Heart right ventricle (tissue), 16 donors: ENCODE measurements at places on chromosomes 1 and 21. TPM values are rescaled to one million over a fixed set of nuclear protein-coding genes. Genes with fewer than 3 reads are reported as not detected.
A peak's percentile ranks its signal among the peaks of the same experiment; 100 is the strongest.

Gene IL12RB2
- 0.15 TPM for total RNA-seq

Gene RALGPS2
- 7.9 TPM for total RNA-seq

GRCh38 chr1:200873116-200873670, 412 bp downstream of the GPR25 start:
- peak overlapping the region; percentile 24 for H3K4me3 ChIP-seq
- peaks cover 80% of the 10 kb centered on the region for H3K27me3 ChIP-seq
- H3K36me3 ChIP-seq: no peaks in the 10 kb centered on the region

Gene EXO1
- not detected for total RNA-seq

DNA sequence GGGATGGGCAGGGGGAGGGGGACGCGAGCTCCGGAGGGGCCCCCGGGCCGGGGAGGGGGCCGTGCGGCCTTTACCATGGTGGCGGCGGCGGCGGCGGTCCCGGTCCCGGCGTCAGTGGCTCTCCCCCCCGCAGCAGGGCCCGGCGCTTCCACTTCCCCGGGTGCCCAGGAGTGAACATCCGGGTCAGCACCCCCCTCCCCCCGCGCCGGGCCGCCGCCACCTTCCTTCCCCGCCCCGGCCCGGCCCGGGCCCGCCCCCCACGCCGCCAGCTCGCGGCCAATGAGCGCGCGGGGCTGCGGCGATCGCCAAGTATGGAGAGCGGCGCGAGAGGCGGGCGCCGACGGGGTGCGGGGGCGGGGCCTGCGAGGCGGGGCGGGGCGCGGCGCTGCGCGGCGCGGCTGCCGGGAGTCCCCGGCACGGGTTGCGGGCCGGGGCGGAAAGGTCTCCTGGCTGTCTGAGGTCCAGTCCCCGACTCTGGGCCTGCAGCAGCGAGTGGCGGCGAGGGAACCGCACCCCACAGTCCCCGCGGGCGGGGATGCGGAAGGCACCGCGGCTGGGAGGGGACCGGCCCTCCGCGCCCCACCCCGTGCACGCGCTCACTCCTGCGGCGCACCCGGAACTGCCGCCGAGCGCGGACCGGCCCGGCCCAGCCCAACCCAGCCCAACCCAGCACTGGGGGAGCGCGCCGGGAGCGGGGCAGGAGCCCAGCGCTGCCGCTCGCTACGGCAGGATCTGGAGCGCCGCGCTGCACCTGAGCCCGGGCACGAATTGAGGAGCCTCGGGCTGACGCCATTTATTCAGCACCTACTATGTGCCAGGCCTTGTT, at the start of gene CAPZB:
Gene CAPZB (minus strand): TSS at position 178 of the 826 bp plus-strand sequence. CDS start 101 bp downstream, at position 77.
- DNase-seq: peak; percentile 97
- peak within 1 kb of the TSS; percentile 100 for H3K27ac ChIP-seq
- peak within 1 kb of the TSS; percentile 100 for H3K4me3 ChIP-seq
- peaks cover 62% of the 10 kb centered on the region for H3K4me1 ChIP-seq
- no peaks in the 10 kb centered on the region for H3K27me3 ChIP-seq

DNA sequence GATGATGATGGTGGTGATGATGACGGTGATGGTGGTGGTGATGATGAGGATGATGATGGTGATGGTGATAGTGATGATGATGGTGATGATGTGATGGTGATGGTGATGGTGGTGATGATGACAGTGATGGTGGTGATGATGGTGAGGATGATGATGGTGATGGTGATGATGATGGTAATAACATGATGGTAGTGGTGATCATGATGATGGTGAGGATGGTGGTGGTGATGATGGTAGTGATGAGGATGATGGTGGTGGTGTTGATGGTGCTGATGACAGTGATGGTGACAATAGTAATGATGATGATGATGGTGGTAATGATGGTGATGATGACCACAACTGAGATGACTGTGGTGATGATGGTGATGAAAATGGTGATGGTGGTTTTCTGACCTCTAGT, 4.9 kb downstream of the ACTRT2 start:
- no peak overlapping the region for H3K4me3 ChIP-seq
- no peak overlapping the region for H3K27ac ChIP-seq
- no peaks in the 10 kb centered on the region for H3K36me3 ChIP-seq
- peaks cover 3% of the 10 kb centered on the region for H3K27me3 ChIP-seq

DNA sequence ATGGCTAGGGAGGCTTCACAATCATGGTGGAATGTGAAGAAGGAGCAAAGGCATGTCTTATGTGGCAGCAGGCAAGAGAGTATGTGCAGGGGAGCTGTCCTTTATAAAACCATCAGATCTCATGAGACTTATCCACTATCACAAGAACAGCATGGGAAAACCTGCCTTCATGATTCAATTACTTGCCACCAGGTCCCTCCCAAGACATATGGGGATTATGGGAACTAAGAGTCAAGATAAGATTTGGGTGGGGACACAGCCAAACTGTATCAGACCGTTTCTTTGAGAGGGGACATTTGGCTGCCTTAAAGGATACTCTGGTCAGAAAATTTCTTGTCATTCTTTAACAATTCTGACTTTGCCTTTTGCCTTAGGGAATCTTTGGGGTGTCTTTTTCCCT, 3.2 kb upstream of the XPR1 start:
- no peak for DNase-seq
- H3K27me3 ChIP-seq: no peaks in the 10 kb centered on the region
- peaks cover 21% of the 10 kb centered on the region for H3K4me1 ChIP-seq
- H3K27ac ChIP-seq: no peak overlapping the region
- H3K4me3 ChIP-seq: no peak overlapping the region

Gene SPATA1
- total RNA-seq: 2.4 TPM

DNA sequence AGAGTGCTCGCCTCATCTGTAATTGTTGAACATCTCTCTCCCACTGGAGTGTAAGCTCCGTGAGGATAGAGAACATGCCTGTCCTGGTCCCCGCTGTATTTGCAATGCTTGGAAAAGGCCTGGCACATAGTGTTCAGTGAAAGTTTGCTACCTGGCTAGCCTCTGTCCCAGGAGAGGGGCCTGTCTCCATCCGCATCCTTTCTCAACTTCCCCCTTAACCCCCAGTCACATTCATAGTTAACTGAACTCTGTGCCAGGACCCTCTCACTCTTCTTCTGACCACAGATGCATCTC, 15.2 kb downstream of the SPOCD1 start:
- no peak for DNase-seq
- H3K27me3 ChIP-seq: peaks cover 27% of the 10 kb centered on the region
- H3K36me3 ChIP-seq: no peaks in the 10 kb centered on the region
- no peak overlapping the region for H3K4me3 ChIP-seq

Gene MARK1
- total RNA-seq: 13.4 TPM
